Left lobe of liver (tissue), 2 donors: ENCODE measurements at places on chromosomes 6 and 20.
A peak's percentile ranks its signal among the peaks of the same experiment; 100 is the strongest.

DNA sequence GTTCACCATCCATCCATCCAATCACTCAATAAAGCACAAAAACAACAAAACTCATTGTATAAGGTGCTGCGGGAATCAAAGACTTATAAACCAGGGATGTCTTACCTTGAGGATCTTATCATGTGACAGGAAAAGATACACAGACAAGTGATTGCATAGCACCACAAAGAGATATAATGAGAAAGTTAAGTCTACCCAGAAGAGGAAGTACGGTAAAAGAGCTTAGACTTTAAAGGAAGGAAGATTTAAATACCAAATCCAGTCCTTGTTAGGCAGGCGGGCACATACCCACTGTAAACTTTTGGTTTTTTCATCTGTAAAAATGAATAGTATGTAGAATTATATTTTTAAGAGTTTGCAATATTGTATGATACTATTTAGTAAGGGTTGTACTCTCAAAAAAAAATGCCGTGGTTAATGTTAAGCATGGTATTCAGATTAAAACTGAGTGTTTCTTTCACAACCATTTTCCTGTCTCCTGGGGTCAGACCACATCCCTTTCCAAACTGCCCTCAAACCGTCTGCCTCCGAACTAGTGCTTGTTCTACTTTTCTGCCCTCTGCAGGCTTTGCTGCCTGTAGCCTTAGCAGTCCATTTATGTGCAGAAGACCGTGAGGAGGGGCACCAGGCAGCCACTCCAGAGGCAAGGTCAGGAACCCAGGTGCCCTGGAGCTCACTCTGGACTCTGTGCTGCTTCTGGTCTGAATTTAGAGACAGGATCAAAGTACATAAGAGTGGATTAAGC lies 179.5 kb upstream of the SYNDIG1 start:
- no peak for DNase-seq

DNA sequence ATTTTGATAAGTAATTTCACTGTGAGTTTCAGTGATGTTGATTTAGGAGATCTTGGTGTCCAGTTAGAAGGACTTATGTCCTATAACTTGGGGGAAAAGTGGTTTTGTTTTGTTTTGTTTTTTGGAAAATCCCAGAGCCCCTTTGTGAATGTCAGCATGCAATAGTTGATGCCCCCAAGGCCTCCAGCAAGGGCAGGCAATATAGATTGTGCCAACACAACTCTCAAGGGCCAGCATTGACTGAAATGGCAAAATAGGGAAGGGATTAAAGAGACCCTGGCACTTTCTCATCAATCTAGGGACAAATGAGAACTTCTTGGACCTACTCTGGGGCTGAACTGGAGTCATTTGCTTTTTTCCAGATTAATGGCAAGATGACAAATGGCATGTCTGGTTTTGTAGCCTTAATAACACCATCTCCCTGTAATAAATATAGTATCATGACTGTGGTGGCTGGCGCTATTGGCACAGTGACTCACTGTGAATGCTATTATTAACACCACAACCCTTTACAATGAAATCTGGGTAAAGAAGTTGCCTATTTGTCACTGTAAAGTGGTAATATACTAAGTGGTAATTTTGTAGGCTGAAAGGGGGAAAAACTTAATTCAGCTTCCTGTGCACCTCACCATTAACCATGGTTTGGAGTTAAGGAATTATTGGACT lies 51.8 kb downstream of the ABRACL start:
- DNase-seq, result no peak

DNA sequence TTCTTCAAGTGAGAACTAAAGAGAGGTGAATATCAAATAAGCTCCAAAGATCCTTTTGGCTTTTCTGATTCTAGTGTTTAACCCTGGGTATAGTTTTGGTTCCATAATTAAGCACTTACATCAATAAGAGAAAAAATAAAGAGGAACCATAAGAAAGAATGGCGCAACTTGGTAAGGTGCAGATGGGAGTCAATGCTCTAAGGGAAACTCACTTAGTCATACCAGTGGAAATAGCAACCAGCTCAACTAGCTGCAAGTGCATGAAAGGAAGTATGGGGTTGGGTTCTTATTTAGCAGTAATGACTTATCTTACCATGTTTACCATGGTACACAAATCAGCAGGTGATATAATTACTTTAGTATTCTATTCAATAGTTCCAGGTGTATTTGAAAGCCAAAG lies 296.5 kb upstream of the RUNX2 start:
- no peak for DNase-seq

DNA sequence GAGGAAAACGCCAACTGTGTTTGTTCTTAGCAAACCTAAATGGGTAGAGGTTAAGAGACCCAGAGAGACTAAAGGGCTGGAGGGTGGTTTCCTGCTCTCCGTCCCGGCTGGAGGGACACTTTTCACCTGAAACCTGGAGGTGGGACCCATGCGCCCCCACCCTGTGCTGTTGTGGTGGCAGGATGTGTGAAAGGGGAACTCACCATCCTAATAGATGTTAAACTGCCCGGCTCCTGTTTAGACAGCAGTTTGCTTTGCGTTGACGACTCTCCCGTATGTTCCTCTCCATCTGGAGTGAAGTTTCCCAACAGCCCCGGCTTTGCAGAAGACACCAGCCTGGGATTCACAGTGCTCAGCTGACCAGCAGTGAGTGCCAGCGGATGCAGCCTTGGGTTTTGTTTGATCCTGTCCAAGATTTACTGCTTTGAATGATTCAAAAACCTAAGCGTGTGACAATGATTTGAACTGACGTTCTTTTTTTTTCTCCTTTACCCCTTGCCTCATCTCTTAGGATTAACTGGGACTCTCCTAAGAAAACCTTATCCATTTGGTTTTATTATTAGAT lies 66.0 kb downstream of the CDH4 start:
- DNase-seq, result no peak

DNA sequence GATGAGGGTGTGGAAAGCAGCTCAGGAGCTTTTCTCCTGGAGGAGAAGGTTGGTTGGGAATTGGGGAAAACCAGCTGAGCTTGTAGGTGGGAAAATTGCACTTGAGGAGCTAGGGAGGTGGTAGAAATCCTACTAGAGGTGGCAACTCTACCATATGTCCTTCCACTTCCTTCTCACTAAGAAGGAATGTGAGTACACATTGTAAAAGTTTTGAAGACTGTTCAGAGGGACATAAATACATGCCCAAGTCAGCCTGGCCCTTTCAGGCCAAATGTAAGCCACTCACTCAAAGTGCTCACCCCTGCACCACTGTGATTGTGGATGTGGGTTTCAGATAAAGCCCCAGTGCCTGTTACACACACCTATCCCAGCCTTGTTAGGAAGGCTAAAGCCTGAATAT lies 290.5 kb upstream of the PLCB4 start:
- DNase-seq, result no peak

- DNase-seq, result peak; percentile 49
Measured at GRCh38 chr6:27866357-27867050, 45.7 kb downstream of the OR2B2 start.

DNA sequence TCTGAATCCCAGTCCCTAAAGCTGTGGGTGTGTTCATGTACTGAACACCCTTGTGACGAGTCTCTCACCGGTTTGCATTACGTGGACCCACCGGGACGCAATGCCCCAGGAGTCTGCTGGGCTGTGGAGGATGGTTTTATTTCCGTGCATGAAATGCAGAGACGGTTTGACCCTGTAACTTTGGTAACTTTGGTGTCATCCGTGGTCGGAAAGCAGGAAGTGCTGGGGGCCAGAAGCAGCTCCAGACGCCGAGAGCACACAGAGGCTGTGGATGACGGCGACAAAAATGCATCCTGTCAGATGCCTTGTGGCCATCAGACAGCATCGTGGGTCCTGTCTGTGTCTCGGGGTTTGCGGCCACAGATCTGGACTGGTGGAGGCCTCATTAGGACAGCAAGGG lies 7.2 kb downstream of the BHLHE23 start:
- no peak for DNase-seq

GRCh38 chr6:4225161-4225872 lies 89.9 kb upstream of the ECI2 start:
- no peak for DNase-seq

- peak; percentile 90 for DNase-seq
Measured at GRCh38 chr20:50398821-50399554, 111.2 kb upstream of the PTPN1 start.

DNA sequence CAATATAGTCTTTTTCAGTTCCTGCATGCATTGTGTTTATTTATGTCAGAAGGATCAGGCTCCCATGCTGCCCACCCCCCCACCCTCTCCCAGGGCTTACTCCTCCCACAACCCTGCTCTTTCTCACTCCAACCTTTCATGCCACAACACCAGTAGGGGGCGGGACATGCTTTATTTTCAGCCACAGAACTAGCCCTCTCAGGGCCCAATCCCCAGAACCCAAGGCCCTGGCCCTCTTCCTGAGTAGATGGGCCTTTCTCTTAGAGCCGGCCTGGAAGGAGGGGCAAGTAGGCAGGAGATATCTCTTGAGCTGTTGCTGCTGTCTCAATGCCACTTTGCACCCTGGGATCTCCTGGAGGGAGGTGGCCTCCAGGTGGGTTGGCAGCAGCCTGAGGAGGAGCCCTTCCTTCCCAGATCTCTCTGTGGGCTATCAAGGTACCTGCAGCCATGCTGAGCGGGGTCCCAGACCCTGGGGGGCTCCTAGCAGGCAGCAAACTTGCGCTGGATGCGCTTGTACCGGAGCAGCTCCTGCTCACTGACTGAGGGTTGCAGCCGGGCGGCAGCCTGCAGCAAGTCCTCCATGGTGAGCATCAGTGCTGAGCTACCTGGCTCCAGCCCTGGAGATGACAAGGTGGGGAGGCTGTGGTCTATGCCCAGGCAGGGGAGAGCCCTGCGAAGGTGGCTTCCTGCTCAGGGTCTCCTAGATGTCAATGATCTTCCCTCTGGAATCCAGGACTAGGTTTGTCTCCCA lies 3.5 kb downstream of the GNMT start:
- no peak for DNase-seq

DNA sequence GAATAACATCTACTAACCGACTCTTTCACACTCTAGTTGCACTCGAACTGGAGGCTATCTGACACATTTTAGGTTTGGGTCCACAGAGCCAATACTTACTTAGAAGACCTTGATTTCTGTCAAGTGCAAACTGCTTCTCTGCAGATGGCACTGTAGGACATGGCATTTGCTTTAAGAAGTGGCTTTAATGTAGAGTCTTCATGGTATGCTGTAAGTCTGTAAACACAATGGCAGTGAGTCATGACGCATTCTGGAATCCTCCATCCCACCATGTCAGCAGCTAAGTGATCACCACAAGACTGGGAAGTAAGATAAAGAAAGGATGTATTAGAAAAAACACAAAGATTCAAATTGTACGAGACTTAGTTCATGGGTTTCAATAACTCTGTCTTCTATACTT lies 377.0 kb upstream of the NOX3 start:
- DNase-seq, result no peak

DNA sequence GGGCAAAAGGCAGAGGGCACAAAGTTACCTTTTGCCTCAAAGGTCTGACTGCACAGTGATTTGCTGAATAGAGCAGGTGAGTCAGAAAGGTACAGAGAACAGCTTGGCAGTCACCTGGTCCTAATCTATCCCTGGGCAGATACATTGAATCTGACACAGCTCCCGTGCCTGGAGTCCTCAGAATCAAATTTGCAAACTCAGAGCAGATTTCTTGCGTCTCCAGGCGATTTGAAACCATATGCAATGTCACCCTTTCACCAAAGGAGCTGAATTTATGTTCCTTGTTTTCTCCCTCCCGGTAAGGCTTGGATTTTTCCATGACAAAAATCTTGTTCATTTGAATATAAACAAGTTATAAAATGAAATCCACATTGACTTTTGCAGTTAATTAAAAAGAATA lies 81.6 kb upstream of the SNAP25 start:
- DNase-seq, result no peak

GRCh38 chr6:109229536-109229935 lies 134.2 kb downstream of the CEP57L1 start:
- DNase-seq, result no peak

- no peak for DNase-seq
Measured at GRCh38 chr20:36228770-36229169, 7.5 kb upstream of the AAR2 start.

DNA sequence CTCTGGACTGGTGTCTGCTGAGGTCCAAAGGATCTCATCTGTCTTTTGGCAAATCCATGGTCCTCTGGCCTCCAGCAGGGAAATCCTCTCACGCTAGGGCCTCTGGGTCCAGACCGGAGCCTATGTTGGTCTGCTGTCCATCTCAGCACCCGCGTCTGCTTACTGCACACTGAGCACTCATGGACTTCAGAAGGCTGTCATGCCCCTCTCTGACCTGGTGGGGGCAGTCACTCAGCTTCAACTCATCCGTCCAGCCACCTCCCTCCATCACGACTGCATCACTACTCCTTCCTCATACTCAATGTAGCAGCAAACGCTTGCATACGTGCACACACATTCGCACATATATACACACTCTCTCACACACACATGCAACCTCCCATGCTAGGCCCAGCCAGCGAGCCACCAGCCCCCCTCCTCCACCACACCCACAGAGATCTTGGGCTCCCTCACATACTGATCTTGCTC lies 33.3 kb downstream of the GABRR2 start:
- DNase-seq, result peak; percentile 35

GRCh38 chr20:25065625-25066338 lies 7.8 kb upstream of the ACSS1 start:
- DNase-seq, result no peak

GRCh38 chr6:30800871-30801270 lies 56.5 kb upstream of the IER3 start:
- DNase-seq, result no peak
